Esophagus squamous epithelium (tissue), 5 donors: ENCODE measurements at places on chromosomes 5 and 9. TPM values are rescaled to one million over a fixed set of nuclear protein-coding genes. Genes with fewer than 3 reads are reported as not detected.

GRCh38 chr9:135281791-135282737 lies 194.6 kb downstream of the OLFM1 start:
- DNase-seq = no peak

GRCh38 chr9:1458503-1458902 lies 408.3 kb downstream of the DMRT2 start:
- no peak for DNase-seq

- DNase-seq = no peak
Measured at GRCh38 chr9:122036988-122037387, 56.1 kb downstream of the TTLL11 start.

GRCh38 chr9:134540276-134541096 lies 101.1 kb upstream of the COL5A1 start:
- no peak for DNase-seq

- DNase-seq = no peak
Measured at GRCh38 chr5:6450319-6450833, 1.7 kb downstream of the UBE2QL1 start.

- DNase-seq = no peak
Measured at GRCh38 chr5:15021266-15022046, 149.9 kb upstream of the ANKH start.

DNA sequence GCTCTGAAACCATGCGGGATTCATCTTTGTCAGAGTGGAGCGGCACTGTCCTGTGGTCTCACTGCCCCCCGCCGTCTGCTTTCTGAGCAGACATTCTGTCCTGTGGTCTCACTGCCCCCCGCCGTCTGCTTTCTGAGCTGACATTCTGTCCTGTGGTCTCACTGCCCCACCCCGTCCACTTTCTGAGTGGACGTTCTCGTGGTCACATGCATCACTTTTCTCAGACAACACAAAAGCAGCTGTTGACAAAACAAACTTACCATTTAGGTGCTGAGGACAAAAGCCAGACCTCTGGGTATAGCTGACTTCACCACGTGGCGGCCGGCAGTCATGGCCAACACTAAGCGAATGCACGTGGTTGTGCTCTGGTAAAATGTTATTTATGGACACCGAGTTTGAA lies 2.8 kb downstream of the LRRC14B start:
- no peak for DNase-seq

- DNase-seq = no peak
Measured at GRCh38 chr5:64827703-64828102, 59.0 kb downstream of the CWC27 start.

CARTPT gene
- not detected for total RNA-seq

ZNF658 gene
- total RNA-seq = 5.0 TPM

EIF4E1B gene
- total RNA-seq = not detected
